ENCODE measurements at places on chromosomes 2 and 18. TPM values are rescaled to one million over a fixed set of nuclear protein-coding genes. Genes with fewer than 3 reads are reported as not detected.

GRCh38 chr2:217049422-217049821 is 189.6 kb upstream of the TNP1 start:
- H3K36me3 ChIP-seq = no peaks in the 10 kb centered on the region
- no peaks in the 10 kb centered on the region for H3K4me1 ChIP-seq
- no peak for DNase-seq
- no peak overlapping the region for H3K4me3 ChIP-seq
- H3K27me3 ChIP-seq = peaks cover 39% of the 10 kb centered on the region
- H3K27ac ChIP-seq = no peak overlapping the region

DNA sequence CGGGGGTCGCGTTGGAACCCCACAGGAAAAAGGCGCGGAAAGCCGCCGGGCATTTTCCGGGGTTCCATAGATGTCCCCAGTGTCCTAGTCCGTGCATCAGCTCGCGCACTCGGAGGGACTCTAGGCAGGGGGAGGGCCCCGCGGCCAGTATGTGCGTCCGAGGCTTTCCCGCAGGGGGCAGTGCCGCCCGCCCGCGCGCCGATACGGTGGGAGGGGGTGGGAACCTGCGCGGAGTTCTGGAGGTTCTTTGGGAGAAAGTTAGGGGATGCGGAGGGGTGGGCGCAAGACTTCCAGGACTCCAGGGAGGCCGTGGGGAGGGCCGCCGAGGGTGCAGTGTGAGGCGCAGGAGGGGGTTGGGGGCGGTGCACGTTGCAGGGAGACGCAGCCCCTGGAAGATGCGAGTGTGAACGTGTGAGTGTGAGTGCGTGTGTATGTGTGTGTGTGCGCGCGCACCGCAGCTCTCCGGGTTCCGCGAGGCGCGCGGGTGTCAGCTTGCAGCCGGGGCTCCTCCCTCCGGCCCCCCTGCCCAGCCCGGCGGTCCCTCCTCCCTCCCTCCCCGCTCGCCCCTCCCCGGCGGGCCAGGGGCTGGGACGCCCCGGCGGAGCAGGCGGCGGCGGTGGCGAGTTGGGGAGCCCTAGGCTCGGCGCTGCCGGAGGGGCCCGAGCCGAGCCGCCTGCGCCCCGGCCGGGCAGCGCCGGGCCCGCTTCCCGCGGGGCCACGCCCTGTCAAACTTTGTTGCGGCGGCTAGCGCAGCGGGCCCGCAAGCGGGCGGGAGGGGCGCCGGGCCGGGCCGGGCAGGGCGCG is at the start of gene TCF7L1:
TCF7L1 (plus strand) TSS at position 559 of the 804 bp plus-strand sequence. CDS start 293 bp downstream, outside the sequence.
- H3K4me1 ChIP-seq = peaks cover 10% of the 10 kb centered on the region
- peaks cover 63% of the 10 kb centered on the region for H3K27me3 ChIP-seq
- H3K36me3 ChIP-seq = no peaks in the 10 kb centered on the region
- H3K27ac ChIP-seq = no peak within 1 kb of the TSS
- peak within 1 kb of the TSS; percentile 65 for H3K4me3 ChIP-seq

Gene KCNK3
- not detected for total RNA-seq

DNA sequence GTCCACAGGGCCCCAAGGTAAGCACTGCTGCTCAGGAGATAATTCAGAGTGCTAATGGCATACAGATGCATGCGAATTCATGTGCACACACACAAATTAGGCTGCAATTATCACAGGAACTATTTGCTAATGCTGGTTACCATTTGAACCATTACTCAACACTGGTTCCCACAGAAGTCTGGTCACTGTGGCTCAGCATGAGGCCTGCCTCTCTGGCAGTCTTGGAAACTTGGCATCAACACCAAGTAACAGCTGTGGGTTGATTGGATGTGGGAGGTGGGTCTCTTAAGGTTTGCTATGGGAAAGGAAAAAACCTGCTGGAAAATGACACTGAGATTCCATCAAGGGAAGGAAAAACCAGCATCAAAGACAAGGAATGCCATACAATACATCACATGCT is 105.0 kb downstream of the CELF4 start:
- DNase-seq = no peak
- no peak overlapping the region for H3K4me3 ChIP-seq
- H3K27ac ChIP-seq = no peak overlapping the region
- H3K36me3 ChIP-seq = no peaks in the 10 kb centered on the region
- H3K27me3 ChIP-seq = no peaks in the 10 kb centered on the region
- no peaks in the 10 kb centered on the region for H3K4me1 ChIP-seq

GRCh38 chr2:27032495-27033252 is at the start of gene TMEM214:
TSS of gene TMEM214 (plus strand) at chr2:27032965. CDS start at chr2:27033016, 51 bp downstream.
- peak within 1 kb of the TSS; percentile 91 for H3K27ac ChIP-seq
- H3K4me3 ChIP-seq = peak within 1 kb of the TSS; percentile 95
- peak; percentile 85 for DNase-seq
- H3K27me3 ChIP-seq = no peaks in the 10 kb centered on the region

Gene CAVIN2
- not detected for total RNA-seq

DNA sequence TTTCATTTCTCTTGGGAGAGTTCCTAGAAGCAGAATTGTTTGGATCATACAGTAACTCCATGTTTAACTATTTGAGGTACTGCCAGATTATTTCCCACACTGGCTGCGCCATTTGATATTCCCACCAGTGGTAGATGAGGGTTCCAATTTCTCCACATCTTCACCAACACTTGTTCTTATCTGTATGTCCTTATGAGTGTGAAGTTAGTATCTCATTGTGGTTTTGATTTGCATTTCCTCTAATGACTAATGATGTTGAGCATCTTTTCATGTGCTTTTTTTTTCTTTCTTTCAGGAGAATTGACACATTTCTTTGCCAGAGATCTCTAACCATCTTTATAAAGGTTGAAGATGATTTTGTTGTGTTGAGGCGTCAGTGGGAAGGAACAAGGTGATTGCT is 4.1 kb upstream of the MGAT5 start:
- peak overlapping the region; percentile 21 for H3K27ac ChIP-seq
- H3K4me1 ChIP-seq = peaks cover 97% of the 10 kb centered on the region

Gene AKAIN1
- not detected for total RNA-seq

DNA sequence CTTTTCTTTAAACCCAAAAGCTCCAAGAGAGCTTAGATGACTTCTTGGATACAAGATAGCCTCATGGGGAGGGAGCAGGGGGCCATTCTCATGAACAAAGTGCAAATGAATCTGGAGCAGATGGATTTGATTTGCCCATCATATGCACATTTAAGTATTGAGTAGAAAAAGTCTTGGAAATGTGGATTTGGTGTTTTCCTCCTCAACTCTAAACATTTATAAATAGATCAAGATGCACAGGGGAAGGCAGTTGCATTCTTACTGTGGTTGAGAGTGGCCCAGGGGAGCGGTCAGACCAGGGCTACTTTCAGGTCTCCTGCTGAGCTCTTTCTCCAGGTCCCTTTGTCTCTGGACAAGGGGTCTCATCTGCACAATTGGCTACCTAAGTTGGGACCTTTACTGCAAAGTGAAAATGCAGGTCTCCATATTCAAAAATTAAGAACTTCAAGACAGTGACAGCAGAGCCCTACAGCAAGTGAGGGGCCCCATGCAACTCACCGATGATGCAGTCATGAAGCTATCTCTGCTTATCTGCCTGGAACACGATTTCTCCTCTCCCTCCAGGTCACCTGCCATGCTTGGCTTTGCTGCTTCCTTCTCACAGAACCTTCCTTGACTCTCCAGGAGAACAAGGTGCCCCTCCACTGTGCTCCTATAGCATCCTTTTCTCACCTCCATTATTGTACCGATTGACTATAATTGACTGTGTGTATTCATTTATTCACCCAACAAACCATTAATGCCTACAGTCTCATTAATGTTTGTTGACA is 145.4 kb downstream of the LPIN1 start:
- DNase-seq = no peak
- H3K4me1 ChIP-seq = no peaks in the 10 kb centered on the region
- H3K4me3 ChIP-seq = no peak overlapping the region
- no peaks in the 10 kb centered on the region for H3K36me3 ChIP-seq

Gene FOXI3
- total RNA-seq = not detected

GRCh38 chr18:36284671-36285295 is 12.7 kb upstream of the FHOD3 start:
- H3K36me3 ChIP-seq = no peaks in the 10 kb centered on the region
- no peak overlapping the region for H3K4me3 ChIP-seq
- H3K4me1 ChIP-seq = peaks cover 1% of the 10 kb centered on the region
- no peak overlapping the region for H3K27ac ChIP-seq
- H3K27me3 ChIP-seq = peaks cover 15% of the 10 kb centered on the region

Gene PLA2R1
- total RNA-seq = not detected
